NCI-H1436 treated with DMSO at 0.1 percent for 48 hours (cell line): ENCODE measurements at places on chromosomes 3 and 15.

DNA sequence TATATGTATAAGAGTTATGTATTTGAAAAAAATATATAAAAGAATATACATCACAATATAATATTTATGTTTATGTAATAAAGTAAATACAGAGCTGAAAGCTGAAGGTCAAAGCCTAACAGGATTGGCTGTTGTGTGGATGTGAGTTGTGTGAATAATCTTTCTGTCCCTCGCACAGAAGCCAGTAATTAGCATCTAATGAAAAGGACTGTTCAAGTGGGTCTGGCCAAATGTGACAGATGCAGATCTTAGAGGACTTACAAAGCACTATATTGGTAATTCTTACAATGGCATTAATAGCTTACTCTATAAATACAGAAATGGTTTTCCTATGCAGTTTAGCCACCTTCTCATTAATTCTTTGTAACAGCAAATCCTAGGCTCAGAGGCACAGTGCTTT, 2.4 kb downstream of the MKRN3 start:
- no peak for DNase-seq

- DNase-seq, result no peak
Observed at GRCh38 chr15:23758891-23759290, 71.8 kb upstream of the NDN start.

GRCh38 chr3:50574444-50574831, 5.1 kb downstream of the HEMK1 start:
- no peak for DNase-seq

DNA sequence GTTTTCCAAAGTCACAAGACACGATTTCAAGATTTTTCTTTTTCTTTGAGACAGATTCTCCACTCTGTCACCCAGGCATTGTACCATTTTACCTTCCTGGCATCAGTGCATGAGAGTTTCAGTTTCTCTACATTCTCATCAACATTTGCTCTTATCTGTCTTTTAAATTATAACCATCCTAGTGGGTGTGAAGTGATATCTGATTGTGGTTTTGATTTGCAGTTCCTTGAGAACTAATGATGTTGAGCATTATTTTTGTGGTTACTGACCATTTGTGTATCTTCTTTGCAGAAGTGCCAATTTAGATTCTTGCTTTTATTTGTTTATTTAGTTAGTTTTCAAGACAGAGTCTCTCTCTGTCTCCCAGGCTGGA, 41.2 kb downstream of the ADIPOQ start:
- DNase-seq, result no peak

DNA sequence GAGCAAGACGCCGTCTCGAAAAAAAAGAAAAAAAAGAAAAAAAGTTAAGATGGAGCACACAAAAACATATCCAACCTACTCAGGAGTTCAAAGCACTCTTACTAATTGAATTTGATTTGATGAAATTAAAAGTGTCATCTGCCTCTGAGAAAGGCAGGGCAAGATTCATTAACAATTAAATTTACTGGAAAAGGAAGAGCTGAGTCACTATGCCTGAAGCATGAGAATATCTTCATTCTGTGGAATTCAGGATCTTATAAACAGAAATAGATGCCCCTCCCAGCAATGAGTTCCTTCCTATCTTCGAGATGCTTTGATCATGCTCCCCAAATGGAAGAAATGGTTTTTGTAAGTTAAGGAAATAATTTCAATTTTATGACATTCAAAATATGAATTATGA, 61.0 kb upstream of the ST3GAL6 start:
- no peak for DNase-seq

- no peak for DNase-seq
Observed at GRCh38 chr15:20358779-20359414, 182.7 kb downstream of the GOLGA6L6 start.

GRCh38 chr15:80395616-80396015, 8.6 kb upstream of the ARNT2 start:
- no peak for DNase-seq

DNA sequence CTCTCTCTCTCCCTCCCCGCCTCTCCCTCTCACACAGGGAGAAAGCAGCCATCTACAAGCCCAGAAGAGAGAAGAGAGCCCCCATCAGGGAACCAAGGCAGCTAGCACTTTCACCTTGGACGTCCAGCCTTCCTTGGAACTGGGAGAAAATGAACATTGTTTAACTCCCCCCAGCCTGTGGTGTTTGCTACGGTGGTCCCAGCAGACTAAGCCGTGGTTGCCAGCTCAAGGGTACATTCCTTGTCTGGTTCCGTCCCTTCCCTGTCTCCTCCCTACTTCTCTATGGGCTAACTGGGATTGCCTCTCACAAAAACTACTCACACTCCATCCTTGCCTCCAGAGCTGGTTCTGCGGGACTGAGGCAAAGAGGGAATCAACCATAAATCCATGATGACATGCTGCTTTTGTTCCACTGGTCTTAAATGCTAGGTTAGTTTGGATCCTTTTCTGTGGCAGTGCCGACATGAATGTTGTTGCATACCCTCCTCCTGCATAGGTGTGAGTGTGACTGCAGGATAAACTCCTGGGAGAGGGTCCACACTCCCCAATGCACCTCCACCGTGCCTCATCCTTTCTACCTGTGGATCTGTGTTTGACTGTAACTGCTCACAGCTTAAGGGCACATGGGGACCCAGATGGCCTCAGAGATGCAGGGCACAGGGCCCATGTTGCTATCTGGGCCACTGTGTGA, 12.0 kb downstream of the C3orf22 start:
- no peak for DNase-seq

DNA sequence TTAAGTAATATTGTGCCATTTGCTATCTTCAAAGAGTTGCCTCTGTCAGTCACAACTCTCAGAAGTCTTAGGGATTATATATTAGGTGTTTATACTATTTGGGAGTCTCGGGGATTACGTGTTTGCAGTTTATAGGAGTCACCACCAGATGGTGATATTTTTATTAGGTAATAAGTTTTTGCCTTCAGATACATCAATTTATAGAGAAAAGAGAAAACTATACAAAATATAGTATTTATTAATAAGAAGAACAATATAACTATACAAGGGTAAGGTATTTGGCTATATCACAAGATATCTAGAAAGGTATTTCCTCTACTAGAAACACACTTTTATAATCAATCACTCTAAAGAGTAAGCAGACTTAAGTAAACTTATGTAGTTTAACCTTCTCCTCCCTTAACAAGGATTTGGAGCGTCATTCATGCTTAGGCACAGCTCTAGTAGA, 10.7 kb upstream of the DHX36 start:
- no peak for DNase-seq

DNA sequence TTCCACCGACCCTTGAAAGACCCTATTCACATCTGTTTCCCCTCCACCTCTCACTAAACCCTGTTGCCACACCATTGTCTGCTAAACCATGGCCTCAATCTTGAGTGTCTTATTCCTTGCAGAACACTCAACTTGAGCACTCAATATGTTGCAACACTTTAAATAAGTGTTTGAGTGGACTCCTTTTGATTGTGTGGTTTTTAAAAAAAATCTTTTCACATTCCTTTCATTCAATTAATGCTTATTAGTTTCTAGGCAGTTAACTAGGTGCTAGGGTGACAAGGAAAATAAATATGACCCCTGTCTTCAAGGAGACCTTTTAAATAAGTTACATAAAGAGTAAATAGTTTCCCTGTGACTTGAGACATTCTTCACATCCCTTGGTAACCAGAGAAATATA, 13.3 kb upstream of the HHLA2 start:
- no peak for DNase-seq

GRCh38 chr3:101702726-101703125, 16.2 kb upstream of the RPL24 start:
- DNase-seq, result no peak

DNA sequence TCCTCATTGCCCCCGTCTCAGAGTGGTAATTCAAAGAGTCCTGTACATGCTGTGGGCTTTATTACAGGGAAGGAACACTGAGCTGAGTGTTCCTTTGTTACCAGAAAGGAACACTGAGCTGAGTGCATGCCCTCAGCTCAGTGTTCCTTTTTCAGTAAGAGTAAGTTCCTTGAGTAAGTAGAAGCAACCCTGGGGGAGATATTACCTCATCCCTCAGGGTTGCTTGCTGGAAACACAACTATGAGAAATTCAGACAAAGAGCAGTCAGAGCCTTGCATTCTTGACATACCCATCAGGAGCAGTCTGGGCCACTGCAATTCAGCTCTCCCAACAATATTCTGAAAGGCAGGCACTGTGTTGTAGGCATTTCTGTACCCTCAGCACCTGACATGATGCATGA, 17.0 kb downstream of the CHRM5 start:
- no peak for DNase-seq

- DNase-seq, result no peak
Observed at GRCh38 chr15:83210619-83211018, 3.0 kb upstream of the HDGFL3 start.

GRCh38 chr3:42101481-42101880, 10.3 kb downstream of the TRAK1 start:
- DNase-seq, result no peak

GRCh38 chr3:127625821-127626220, 3.2 kb upstream of the PODXL2 start:
- no peak for DNase-seq

DNA sequence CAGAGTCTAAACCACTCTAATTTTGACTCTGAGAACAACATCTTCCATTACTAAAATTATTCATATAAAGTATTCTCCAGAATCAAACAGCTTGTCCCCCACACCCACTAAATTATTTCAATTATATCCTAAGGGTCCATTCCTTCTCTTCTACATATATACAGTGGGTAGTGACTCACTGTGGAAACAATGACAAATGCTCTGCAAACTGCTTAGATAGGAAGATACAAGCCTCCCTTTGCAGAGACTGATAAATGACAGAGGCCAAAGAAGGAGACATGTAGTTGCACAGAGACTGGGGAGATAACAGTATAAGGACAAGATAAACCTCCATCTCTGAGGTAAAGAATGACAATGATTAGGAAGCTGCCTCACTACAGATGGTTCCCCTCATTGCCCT, 1087.4 kb downstream of the AGBL1 start:
- DNase-seq, result no peak

GRCh38 chr3:156553705-156554356, 1.1 kb downstream of the SSR3 start:
- DNase-seq, result no peak

GRCh38 chr15:35872577-35872976, 326.6 kb upstream of the DPH6 start:
- DNase-seq, result no peak

- DNase-seq, result no peak
Observed at GRCh38 chr3:194744826-194745225, 59.1 kb downstream of the FAM43A start.

DNA sequence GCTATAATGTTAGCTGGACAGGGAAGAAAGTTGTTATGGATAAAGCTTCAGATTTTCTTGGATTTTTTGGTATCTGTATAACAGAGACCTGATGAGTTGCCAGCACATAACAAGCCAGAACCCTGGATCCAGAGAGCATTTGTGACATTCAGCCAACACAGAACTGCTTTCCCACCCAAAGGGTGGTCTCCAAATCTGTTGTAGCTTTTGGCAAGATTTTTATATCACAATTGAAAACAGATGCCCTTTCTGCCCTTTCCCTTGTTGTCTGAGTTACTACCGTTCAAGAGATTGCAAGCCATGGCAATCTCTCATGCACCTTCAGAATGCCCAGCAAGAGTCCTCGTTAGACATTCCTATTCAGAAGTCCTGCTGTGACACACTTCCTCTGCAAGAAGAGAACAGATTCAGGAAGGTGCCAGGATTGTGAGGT, 107.6 kb upstream of the FGF7 start:
- no peak for DNase-seq

DNA sequence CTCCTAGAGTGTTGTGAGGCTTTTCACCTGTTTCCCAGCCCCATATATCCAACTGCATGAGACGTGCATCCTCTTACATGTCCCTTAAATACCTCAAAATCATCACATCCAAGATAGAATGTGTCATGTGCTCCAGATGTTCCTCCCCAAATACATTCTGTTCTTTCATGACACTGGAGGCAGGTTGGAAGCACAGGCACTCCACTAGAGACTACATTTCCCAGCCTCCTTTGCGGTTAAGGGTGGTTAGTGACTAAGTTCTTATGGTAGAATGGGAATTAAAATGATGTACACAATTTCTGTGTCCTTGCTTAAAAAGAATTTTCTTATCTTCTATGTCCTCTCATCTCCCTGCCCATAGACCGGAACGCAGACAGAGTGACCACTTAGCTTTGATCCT, 34.3 kb downstream of the TMEM40 start:
- no peak for DNase-seq

GRCh38 chr3:195255571-195256501, 15.1 kb downstream of the XXYLT1 start:
- DNase-seq, result no peak

- DNase-seq, result no peak
Observed at GRCh38 chr3:186359078-186359477, 3.0 kb downstream of the DGKG start.

DNA sequence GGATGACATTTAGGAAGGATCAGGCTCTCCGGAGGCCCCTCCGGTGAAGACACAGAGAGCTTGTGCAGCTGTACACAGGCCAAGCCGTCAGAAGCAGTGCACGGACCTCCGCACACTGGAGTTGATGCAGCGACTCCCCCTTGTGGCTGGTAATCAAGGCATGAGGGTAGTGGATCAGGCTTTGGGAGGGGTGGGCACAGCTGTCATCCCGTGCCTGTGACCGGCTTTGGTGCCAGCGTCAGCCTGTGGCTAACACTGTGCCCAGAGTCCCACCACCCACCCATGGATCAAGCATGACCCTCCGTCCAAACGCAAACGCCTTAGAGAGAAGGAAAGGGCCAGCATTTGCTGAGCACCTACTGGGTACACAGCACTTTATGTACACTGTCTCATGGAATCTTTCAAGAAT, 8.2 kb upstream of the GRIP2 start:
- no peak for DNase-seq

DNA sequence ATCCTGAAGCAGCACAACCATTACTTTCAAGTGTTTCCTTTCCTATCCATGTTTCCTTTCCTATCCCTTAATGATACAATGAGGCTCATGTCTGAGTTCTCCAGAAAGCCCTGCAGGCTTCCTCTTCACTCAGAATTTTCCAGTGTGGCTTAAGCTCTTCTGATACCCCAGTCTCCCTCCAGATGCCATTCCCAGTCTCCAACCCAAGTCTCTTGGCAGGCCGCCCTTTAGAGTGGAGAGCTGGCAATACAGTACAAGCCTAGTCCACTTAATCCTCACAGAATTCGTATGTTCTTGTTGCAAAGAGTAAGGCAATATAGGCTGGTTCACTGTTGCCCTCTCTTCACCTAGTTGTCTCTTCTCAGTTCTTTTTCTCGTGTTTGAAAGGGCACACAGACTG, 503.9 kb upstream of the MDFIC2 start:
- no peak for DNase-seq

GRCh38 chr3:128767094-128767750, 41.2 kb downstream of the RAB7A start:
- DNase-seq, result no peak

DNA sequence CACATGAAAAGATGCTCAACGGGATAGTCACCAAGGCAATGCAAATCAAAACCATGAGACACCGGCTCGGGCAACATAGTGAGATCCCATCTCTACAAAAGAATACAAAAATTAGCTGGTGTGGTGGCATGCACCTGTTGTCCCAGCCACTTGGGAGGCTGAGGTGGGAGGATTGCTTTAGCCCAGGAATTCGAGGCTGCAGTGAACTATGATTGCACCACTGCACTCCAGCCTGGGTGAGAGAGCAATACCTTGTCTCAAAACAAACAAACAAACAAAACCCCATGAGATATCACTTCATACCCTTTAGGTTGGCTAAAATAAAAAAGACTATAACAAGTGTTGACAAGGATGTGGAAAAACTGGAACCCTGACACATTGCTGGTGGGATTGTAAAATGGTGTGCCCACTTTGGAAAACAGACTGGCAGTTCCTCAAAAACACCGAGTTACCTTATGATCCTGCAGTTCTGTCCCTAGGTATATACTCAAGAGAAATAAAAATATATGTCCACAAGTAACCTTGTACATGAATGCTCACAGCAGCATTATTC, 3.8 kb upstream of the PPARG start:
- DNase-seq, result no peak
